ENCODE measurements at places on chromosomes 3 and 15.
A peak's percentile ranks its signal among the peaks of the same experiment; 100 is the strongest.

DNA sequence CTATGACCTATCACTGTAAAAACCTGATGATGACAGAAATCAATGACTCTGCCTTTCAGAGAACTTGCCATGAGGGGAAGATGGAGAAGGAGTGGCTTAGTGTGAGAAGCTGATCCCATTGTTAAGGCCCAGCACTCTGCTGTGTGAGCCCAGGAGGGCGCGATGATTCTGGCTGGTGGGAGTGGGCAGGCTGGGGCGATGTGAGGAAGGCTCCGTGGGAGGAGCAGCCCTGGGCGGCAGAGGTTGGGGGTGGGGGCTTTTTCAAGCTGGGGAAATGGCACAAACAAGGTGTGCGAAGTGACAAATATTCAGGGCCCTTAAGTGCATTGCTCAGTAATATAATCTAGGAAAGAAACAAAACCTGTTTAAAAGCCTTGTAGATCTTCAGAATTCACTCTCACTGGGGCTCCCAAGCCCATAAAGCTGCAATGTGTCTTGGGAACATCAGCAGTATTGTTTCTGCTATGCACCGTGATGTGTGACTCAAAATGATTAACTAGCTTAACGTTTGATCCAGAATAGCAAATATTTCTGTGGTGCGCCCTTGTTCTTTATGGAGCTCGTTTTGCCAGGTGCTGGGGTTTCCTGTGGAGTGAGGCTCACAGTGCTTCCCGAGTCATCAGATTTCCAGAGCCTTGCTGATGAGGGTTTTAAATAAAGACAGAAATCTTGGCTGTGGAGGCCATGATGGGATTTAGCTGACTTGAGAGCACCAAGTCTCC is 141.0 kb downstream of the CHDH start:
- no peak for DNase-seq

- DNase-seq: peak; percentile 73
These were observed 4.4 kb upstream of the CD200R1 start for GRCh38 chr3:112979244-112979832.

DNA sequence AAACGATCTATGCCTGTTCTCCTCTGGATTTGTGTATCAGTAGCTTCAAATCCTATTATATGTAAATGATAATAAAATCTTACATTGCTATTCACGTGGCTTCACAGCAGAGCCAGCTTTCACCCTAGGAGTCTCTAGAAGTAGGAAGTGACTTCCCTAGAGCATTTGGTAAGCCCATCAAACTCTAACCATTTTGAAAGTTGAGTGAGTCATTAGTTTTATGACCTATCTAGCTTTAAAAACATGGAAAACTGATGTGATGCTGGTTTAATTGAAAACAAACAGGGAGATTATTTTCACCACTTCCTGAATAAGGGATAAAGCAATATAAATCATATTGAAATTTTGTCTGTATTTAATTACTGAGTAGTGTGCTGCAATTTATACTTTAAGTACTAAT is 275.2 kb downstream of the EPHA6 start:
- DNase-seq: no peak

- DNase-seq: no peak
These were observed 20.1 kb downstream of the KBTBD8 start for GRCh38 chr3:67018105-67018788.

- DNase-seq: no peak
These were observed 262.3 kb upstream of the LYSMD4 start for GRCh38 chr15:99995543-99995942.

GRCh38 chr3:194194051-194194756 is 58.3 kb downstream of the HES1 start:
- DNase-seq: no peak

DNA sequence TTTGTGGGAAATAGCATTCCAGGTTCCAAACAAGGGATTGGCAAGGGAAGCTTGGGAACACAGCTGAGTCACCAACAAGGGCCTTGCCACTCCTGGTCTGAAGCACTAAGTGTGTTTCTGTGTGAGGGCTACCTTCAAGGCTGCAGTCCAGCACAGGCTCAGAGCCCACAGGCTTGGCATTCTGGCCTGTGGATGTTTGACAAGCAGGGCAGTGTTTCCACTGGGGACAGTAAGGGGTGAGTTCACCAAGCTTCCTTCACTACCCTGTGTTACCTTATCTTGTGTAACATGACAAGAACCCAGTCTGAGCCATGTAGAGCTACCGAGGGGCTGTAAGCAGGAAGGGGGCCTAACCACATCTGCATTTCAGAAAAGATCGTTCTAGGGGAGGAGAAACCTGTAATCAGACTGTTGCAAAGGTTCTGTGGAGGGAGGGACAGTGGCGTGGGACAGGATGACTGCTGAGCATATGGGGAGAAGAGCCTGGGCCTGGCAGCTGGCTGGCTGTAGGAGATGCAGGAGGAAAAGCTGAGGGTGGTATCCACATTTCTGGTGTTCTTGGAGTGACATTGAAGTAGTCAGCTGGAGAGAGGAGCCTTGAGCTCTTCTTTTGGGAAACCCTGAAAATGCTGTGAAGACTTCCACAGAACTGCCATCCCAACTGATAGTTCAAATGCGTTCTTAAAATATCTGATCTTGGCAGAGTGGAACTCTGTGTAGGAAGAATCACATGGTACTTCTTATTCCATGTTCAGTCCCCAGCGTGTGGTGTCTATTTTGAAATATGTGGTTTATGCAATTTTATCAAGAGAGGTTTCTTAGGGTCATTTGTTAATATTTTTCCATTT is 61.3 kb downstream of the CTDSPL start:
- peak; percentile 11 for DNase-seq

GRCh38 chr3:139427283-139428060 is 38.0 kb upstream of the COPB2 start:
- peak; percentile 93 for DNase-seq

- no peak for DNase-seq
These were observed 662.9 kb downstream of the NLGN1 start for GRCh38 chr3:174060431-174060830.

GRCh38 chr3:119258915-119259314 is 18.2 kb upstream of the B4GALT4 start:
- peak; percentile 72 for DNase-seq

GRCh38 chr3:5974630-5975322 is 787.3 kb downstream of the EDEM1 start:
- peak; percentile 40 for DNase-seq

- no peak for DNase-seq
These were observed 109.2 kb upstream of the STRIT1 start for GRCh38 chr3:155402656-155403055.

- DNase-seq: peak; percentile 61
These were observed 40.1 kb upstream of the MTMR10 start for GRCh38 chr15:31031471-31032067.

Measured in suppressor macrophage treated with lipopolysaccharide for 4 hours (primary cell).